ENCODE measurements at places on chromosomes 4 and X.

GRCh38 chr4:159010563-159011260 lies 92.2 kb upstream of the RAPGEF2 start:
- DNase-seq, result no peak

DNA sequence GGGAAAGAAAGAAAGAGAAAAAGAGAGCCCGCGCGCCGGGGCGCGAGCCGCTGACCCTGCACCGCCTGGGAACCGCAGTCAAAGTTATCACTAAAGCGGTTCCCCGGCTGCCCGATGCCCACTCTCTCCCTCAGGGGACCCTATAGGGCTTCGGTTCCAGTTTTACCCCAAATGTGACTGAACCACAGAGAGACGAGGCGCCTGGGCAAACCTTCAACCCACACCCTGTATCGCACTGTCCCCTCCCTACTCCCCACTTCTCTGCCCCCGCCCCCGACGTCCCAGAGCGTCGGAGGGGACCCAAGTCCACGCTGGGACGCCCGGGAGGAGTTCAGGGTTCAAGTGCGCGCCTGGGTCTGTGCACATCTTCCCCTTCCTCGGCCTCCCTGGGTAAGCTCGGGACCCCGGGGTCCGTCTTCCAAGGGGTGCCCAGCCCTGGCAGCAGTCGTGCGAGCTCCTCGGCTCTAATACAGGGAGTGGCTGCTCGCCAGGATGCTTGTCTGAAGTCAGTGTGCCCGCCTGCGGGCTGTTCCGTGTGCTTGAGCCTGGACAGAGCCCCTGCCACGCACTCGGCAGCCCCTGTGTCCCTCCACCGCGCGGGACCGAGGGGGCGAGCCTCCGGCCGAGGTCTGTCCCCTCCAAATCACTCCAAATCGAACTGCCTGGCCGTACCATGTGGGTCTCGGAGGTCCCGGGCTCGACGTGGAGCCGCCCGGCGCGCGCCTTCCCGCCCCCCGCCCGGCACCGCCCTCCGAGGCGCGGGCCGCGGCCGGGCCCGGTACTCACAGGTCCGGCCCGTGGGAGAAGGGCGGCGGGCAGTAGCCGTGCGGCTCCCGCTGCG lies 960 bp downstream of the TRPC3 start:
- DNase-seq, result peak; percentile 33

- no peak for DNase-seq
These were observed 31.9 kb downstream of the SLC16A2 start for GRCh38 chrX:74453178-74453577.

GRCh38 chrX:138872537-138872936 lies 161.0 kb upstream of the FGF13 start:
- DNase-seq, result no peak

DNA sequence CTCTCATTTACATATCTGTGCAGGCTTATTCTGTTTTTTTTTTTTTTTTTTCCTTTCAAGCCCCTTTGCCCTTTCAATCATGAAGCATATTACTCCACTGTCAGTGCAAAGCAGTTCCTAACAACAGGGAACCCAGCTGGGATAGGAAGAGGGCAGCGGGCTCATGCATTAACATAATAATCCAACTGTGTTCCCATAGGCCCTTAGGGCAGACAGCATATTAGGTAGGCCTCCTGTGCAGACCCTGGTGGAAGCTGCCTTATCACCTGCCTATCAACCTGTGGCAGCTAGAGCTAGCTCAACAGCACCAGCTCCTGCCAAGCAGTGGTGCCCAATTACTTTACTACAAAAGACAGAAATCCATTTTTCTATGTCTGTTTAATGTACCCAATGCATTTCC lies 49.3 kb downstream of the SLC10A7 start:
- no peak for DNase-seq

DNA sequence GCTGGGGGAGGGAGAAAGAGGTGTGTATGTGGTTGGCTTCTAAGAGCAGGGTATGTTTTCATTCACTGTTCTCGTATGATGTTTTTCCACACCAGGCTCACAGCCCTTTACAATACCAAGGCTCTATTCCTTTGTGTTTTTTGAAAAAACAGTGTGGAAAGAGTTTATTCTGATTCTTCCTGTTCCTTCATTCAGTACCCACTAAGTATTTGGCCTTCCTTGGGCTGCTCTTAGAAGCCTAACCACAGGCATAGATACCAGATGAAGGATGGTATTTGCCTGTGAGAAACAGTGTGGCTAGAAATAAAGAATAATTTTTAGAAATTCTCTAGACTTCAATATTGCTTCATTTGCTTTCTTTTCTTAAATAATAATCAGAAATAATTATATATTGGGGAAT lies 518.0 kb upstream of the DIPK2B start:
- no peak for DNase-seq

DNA sequence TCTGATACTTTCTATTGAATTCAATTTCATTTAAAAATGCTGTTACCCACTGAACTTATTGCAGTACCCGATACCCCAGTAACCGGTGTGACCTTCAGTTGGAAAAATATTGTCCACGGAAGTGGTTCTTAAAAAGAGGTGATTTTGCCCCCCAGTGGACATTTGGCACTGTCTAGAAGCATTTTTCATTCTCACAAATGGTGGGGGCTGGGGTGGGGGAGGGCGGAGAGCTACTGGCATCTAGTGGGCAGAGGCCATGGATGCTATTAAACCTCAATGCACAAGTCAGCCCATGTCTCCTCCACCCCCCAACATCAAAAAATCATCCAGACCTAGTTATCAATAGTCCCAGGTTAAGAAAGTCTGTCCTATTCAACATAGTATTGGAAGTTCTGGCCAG lies 19.6 kb upstream of the CHM start:
- DNase-seq, result no peak

DNA sequence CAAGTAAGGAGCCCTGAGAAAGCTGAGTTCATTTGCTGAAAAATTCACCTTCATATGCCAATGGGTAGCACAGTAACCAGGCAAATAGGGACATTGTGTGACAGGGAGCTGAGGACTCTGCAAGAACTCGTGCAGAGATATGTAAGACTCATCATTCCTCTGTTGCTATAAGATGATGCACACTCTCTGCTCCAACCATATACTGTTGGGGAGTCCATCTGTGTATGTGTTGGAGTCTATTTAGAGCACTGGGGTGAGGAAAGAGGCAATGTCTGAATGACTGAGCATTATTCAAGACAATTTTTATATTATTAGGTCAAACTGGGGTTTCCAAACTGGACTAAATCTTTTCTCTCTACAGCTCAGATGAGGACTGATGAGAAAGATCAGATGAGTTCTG lies 100.4 kb downstream of the QRFPR start:
- DNase-seq, result no peak

GRCh38 chr4:98618680-98619079 lies 39.7 kb downstream of the TSPAN5 start:
- DNase-seq, result no peak

GRCh38 chr4:53920116-53920515 lies 144.3 kb downstream of the CHIC2 start:
- DNase-seq, result no peak

GRCh38 chrX:78066110-78066509 lies 37.9 kb upstream of the PGK1 start:
- DNase-seq, result no peak

GRCh38 chr4:8525383-8526120 lies 54.6 kb upstream of the GPR78 start:
- no peak for DNase-seq

DNA sequence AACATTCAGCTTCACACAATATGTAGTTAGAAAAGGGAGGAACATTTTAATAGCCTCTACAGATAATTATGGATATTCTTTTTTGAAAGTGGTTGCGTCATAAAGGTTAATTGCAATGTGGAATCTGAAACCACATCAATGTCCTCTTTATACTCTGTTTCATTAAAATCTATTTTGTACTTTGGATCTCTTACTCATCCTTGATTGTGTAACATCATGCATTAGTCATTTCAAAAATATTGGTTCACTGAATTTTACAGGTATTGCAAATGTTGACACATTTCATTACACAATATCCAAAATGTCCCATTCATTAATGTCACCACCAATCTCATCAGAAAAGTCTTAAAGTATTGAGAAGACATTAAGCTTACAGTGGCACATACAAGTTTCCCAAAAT lies 62.7 kb upstream of the USP9X start:
- DNase-seq, result no peak

- no peak for DNase-seq
These were observed 95.6 kb downstream of the MAPK10 start for GRCh38 chr4:86264241-86264640.

- no peak for DNase-seq
These were observed 136.6 kb downstream of the ARSF start for GRCh38 chrX:3177851-3178250.

- no peak for DNase-seq
These were observed 63.4 kb downstream of the RASL11B start for GRCh38 chr4:52925531-52925968.

DNA sequence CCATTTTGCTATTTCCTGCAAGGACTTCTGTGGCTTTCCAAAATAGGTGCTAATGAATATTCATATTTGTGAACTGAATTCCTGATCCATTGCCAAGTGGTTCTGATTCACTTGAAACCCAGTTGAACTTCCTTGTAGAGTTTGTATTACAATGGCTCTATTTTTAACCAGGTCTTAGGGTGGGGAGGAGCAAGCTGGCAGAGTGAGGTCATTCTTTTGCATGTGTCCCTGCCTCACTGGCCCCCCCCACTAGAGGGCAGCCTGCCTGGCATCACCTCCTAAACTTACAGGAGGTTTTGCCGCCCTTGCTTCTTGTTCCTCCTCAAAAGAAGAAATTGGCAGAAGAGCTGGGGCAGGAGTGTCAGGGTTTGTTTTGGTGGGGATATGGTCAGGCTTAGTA lies 10.5 kb downstream of the PTTG2 start:
- peak; percentile 60 for DNase-seq

GRCh38 chr4:7398104-7398423 lies 36.7 kb downstream of the PSAPL1 start:
- no peak for DNase-seq

GRCh38 chr4:55409468-55410171 lies 13.9 kb downstream of the TMEM165 start:
- DNase-seq, result no peak

- DNase-seq, result no peak
These were observed 94.5 kb upstream of the RASGEF1B start for GRCh38 chr4:81566161-81566591.

DNA sequence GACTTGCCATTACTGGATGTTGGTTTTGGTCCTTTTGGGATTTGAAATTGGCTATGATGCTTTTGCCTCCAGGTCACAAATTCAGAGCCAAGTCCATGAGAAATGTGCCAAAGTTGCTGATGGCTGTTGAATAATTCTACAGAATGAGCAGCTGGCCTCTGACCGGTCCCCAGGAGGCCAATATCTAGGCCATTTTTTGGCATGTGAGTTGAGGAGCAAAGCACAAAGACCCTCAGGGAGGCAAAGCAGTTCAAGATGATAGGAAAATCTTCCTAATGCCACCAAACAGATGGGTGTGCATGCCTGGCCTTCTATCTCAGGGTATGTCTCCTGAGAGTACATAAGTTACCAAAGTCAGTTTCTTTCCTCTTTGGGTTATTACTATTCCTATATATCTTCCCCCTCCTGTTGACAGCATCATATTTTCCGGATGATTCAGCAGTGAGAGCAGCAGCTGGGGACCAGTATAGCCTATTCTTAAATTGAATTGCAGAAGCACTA lies 44.4 kb downstream of the SEL1L3 start:
- no peak for DNase-seq

DNA sequence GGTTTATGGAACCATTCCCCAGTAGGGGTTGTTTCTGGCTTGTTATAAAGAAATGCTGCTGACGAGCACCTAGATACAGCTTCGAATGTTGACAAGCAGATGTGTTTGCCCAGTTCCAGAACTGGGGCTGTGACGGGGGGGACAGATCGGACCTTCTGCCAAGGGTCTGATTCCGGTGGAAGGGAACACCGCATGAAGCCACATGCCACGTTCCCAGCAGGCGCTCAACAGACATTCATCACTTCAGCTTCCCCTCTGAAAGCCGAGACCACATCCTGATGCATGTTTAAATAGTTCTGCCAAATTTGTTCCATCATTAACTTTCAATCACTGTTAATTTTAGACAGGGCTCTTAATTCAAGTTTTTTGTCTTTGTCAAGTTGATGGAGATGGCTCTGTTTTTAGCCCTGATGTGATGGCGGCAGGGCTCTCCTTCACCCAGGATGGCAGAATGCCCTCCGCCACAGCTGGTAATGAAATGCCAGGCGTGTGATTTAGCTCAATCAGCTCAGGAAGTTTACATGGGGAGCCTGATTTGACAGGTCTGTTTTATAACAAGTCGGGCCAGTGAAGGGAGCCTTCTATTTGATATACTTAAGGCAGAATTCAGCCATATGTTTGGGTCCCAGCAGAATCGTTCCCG lies 57.4 kb downstream of the PSAPL1 start:
- no peak for DNase-seq

GRCh38 chrX:122584981-122585380 lies 599.1 kb upstream of the GRIA3 start:
- DNase-seq, result no peak

- no peak for DNase-seq
These were observed 156.7 kb downstream of the SPRY1 start for GRCh38 chr4:123553279-123553678.

- DNase-seq, result no peak
These were observed 100.9 kb upstream of the RADX start for GRCh38 chrX:106510713-106511403.

DNA sequence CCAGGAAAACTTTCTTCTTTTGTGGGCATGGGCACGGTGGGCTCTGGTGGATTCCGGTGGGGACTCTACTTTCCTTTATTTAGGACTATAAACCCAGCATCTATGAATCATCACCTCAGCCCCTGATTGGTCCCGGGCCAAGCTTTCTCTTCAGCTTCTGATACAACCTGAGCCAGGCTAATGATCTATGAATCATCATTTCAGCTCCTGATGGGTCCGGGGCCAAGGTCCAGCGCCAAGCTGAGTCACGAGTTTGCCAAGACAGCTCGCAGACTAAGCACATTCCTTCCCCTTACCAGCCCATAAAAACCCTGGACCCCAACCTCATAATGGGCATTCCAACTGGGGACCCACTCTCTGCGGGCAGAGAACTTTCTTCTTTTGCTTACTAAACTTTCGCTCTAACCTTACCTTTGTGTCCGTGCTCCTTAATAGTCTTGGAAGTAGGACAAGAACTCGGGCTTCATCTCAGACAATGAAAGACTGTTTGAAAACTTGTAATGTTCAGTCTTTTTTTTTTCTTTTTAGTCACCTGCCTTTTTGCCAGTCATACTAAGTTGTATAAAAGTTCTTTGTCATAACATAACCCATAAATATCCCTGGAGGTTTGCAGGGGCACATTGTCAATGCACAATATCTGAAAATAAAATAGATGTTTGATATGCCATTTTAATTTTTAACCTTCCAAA lies 904.9 kb upstream of the EPHA5 start:
- no peak for DNase-seq

GRCh38 chr4:79348405-79348804 lies 22.5 kb upstream of the NAA11 start:
- no peak for DNase-seq

- no peak for DNase-seq
These were observed 318.6 kb upstream of the CASK start for GRCh38 chrX:42242004-42242403.

DNA sequence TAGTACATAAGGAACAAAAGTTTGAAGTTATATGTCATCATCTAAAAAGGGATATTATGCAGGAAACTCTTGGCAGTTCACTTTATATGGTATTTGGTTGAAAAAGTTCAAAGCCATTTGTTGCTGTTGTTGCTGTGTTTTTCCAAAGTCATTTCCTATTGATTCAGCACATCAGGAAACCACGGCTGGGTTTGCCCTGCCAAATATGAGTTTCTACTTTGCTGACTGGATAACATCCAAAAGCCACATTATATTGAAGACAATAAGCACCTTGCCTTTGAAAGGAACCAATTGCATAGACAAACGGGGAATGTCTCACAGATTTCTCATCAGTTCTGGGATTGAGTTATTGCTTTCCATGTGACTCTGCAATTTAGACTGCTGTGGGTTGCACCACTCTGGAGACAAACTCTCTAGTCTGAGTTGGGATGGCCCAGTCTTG lies 206.1 kb downstream of the SLC39A8 start:
- DNase-seq, result no peak
